Activated CD8-positive, alpha-beta memory T cell treated with anti-CD3 and anti-CD28 coated beads, Interleukin-2, amount 10 ng/mL, durations not matched to agents 7 days and 5 days (primary cell): ENCODE measurements at places on chromosomes 6 and 20. TPM values are rescaled to one million over a fixed set of nuclear protein-coding genes. Genes with fewer than 3 reads are reported as not detected.

FAM83C gene
- not detected for total RNA-seq

F13A1 gene
- total RNA-seq: not detected

ZSCAN9 gene
- total RNA-seq: 11.6 TPM

OR2H1 gene
- total RNA-seq: not detected
